ENCODE measurements at places on chromosomes 3 and 15. TPM values are rescaled to one million over a fixed set of nuclear protein-coding genes. Genes with fewer than 3 reads are reported as not detected.

The RBP2 gene
- total RNA-seq = not detected

The ANKUB1 gene
- not detected for total RNA-seq

GRCh38 chr3:193194371-193194770, 46.7 kb upstream of the PLAAT1 start:
- no peak for DNase-seq

GRCh38 chr3:128413413-128414205, 53.1 kb downstream of the DNAJB8 start:
- DNase-seq = no peak

DNA sequence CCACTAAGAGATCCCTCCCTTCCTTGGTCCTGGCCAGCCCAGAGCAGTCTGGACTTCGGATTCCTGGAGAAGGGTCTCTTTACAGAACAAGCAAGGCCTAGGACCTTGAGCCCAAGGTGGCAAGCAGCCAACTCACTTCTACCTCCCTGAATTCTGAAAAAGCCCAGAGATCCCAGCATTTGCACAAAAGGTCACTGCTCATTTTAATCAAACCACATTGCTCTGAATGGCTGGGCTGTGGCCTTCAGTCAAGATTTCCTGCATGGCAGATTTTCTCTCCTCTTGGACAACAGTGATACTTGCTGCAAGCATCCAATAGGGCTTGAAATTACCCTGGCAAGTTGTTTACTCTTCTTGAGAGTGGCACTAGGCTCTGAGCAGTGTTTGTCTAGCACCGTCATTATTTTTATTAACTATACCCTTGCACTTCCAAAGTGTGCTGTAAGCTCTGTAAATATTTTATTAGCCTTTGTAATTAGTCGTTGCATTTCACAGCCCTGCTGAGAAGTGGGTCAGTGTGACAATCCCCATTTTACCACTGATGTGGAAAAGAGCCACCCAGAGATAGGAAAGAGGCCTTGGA, 274.7 kb upstream of the CTNNB1 start:
- DNase-seq = no peak

DNA sequence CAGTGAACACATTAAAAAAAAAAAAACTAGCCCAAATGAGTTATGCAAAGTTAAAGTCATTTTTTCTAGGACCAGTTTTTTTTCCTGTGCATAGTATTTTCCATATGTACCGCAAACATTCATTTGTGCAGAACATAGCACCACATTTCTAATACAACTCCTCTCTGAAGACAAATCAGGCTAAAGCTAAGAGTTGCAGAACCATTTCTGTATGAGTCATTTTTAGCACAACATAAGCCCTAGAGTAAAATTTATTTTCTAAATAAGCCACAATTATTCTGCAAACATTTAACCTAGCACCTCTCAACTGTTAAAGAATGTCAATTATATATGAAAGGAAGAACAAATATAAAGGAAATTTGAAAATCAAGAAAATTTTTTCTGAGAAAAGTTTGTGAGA, 375.8 kb downstream of the TIGIT start:
- no peak for DNase-seq

DNA sequence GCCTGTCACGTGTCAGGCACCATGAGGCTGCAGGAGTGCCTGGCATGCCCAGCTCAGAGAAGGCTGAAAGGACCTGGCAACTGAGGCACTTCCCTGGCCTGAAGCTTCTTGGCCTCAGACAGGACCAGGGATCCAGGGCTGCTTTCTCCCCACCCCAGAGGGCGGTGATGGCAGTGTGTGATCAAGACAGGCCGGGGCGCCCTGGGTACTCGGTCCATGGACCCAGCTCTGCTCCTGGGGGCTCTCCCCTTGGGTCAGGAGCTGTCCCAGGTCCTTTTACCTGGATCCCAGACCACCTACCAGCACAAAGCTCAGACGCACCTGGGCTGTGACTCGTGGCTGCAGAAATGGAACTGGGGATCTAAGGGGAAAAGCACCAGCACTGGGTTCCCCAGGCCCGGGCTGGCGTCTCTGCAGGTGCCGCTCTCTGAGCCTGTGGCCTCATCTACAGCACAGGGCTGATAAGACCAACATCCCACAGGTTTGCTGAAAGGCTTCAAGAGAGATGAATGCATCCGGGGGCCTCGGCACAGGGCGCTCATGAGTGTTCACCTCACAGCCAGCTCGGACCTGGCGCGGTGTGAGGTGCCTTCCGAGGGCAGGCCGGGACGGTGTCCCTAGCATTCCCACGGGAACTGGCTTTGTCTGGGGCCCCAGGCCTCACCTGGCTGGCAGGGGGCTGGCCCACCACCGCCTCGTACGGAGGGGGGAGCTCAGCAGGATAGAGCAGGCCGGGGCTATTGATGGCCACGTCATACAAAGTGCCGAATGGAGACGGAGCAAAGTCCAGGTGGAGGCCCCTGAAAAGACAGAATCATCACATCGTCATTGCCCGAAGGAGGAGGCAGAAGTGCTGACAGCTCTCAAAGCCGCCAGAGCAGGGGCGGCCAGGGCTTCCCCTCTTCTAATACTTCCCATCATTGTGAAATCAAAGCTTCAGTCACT, 133.6 kb downstream of the NSMCE3 start:
- no peak for DNase-seq

Data from Panc1 (cell line).